ENCODE measurements at places on chromosomes 2 and 18.
A peak's percentile ranks its signal among the peaks of the same experiment; 100 is the strongest.

- DNase-seq: no peak
Measured at GRCh38 chr2:134783912-134784311, 54.5 kb upstream of the ACMSD start.

GRCh38 chr2:26838121-26838906, 9.6 kb upstream of the DPYSL5 start:
- DNase-seq: peak; percentile 67

GRCh38 chr18:49933530-49934128, 120.3 kb upstream of the ACAA2 start:
- DNase-seq: no peak

- no peak for DNase-seq
Measured at GRCh38 chr2:167863377-167863776, 384.0 kb downstream of the STK39 start.

DNA sequence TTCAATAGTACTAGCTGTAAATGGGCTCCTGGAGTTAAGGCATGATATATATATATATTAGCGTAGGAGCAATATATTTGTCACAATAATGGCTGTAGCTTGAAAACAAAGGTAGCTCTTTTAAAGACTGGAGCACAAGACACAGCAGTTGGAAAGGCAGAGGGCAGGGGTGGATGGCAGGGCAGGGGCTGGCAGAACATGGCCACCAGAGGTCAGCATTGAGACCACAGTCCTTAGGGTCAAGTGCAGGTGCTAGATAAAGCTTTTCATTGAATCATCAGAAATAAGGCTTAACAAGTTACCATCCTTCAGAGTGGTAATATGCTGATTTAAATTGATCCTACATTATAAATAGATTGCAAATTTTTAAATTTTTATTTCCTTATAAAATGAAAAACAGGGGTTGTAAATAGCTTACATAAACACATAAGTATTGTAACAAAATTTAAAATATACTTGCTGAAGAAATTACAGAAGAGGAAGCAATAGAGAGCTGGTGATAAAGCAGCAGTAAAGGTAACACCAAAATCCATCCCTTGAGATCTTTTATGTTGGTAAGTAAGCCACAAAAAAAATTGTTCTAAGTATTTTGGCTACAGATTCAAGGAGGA, 161.2 kb upstream of the PIEZO2 start:
- peak; percentile 81 for DNase-seq

DNA sequence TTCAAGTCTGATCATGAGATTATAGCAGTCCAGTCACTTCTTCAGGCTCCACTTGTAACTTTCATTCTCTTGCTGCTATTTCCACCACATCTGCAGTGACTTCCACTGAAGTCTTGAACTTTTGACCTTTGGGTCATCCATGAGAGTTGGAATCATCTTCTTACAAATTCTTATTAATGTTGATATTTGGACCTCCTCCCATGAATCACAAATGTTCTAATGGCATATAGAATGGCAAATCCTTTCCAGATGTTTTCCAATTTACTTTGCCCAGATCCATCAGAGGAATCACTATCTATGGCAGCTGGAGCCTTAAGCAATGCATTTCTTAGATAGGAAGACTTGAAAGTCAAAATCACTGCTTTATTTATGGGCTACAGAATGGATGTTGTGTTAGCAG, 159.4 kb downstream of the LTBP1 start:
- no peak for DNase-seq

DNA sequence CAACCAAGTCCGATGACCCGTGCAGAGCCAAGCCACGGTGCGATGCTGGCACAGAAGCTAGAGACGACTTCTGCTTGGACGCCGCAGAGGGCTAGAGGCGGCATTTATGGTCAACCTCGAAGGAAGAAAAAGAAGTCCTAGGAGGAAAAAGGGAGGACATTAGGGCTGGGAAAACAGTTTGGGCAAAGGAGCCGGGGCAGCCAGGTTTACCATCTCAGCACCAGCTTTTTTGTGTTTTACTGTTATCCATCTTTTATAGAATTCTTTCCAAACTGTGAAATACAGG, 643 bp upstream of the DTNB start:
- DNase-seq: no peak

DNA sequence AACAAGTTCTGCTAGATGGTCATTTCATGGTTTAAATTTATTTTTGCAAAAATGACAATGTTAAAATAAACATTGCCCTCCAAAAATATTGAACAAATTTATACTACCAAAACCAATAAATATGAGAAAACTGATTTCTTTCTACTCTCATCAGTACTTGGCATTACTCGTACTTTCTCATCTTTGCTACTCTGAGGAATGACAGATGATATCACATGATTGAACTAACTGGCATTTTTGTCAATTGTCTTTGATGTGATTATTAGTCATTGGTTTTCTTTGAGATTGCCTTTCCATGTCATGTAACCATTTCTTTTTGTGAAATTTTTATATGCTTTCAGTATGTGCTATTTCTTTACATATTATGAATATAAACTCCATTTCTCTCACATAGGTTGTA, 167.0 kb upstream of the ITGA4 start:
- no peak for DNase-seq

DNA sequence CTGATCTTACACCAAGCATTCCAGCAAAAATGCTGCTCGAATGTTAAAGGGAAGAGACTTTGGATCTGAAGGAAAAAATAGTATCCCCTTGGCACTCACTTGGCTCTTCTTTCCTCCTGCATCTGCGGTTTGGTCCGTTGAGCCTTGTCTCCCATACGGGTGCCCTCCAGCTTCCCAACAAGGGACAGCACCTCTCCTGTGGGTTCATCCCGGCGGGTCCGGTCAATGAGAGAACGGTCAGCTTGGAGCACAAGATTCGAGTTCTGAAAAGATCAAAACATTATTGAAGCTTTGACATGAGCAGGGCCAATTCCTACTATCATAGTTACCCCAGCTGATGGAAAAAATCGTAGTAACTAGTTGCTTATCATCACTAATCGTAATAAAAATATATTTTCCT, 740 bp downstream of the SNRNP200 start:
- DNase-seq: no peak

DNA sequence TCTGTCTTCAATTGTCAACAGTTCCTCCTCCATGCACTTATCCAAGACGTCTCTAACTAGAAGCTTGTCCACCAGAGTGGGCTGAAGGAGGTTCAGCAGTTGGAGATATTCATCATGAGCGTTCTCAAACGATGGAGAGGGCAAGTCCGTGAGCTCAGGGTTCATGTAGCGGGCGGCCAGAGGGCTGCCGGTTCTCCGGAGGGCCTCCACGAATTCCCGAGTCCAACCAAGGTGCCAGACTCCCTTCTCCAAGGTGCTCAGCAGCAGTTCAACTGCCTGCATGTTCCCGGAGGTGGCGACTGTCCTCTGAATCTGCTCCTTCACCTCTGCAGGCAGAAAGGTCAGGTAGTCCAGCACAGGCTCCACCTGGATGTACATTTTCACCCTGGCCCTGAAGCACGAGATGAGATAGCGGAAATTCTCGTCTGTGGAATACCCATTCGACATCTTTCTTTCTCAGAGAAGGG, 590 bp downstream of the IFIH1 start:
- peak; percentile 69 for DNase-seq

GRCh38 chr2:36801088-36801487, 104.6 kb downstream of the VIT start:
- DNase-seq: no peak

DNA sequence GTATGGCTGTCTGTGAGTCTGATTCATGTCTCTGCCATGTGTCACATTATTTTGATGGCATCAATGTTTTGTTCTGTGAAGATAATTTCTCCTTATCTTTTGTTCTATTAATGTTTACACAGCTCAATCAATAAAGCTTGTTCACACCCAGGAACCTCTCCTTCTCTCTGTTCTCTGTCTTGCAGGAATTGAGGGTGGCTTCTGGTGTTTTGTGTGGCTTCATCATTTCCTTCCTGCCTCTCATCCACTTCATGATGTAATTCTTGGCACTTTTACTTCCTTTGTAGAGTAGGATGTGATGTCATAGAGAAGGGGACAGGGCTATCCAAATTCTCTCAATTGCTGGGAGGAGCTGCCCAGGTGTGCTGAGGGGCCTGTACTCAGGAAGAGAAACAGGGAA, 27.2 kb downstream of the ASXL3 start:
- no peak for DNase-seq

DNA sequence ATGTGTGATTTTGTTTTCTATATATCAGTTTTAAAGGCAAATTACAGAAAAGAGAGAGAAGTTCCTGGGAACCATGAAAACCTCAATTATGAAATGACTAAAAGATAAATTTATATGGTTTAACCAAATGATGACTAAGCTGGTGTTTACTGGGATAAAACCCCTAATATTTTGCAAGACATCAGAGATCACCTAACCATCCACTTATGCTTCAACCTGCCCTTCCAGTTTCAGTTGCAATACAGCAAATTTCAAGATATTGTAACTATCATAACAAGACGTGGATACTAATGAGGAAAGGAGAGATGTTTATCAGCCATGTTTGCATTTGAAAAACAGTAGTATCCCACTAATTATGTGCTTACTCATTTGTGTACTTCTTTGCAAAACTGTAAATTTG, 108.2 kb downstream of the GAREM1 start:
- no peak for DNase-seq

GRCh38 chr2:234805836-234806235, 146.0 kb upstream of the SH3BP4 start:
- DNase-seq: no peak

- peak; percentile 13 for DNase-seq
Measured at GRCh38 chr2:81266106-81266505, 961.6 kb upstream of the LRRTM1 start.

GRCh38 chr2:211751848-211752247, 786.8 kb downstream of the ERBB4 start:
- no peak for DNase-seq
